Activated CD4-positive, alpha-beta T cell treated with anti-CD3 and anti-CD28 coated beads, Interleukin-2, amount 10 ng/mL, durations not matched to agents 24 days and 14 days (primary cell): ENCODE measurements at places on chromosomes 12 and 14. TPM values are rescaled to one million over a fixed set of nuclear protein-coding genes. Genes with fewer than 3 reads are reported as not detected.

CLEC4E gene
- total RNA-seq, result not detected in 2 replicates

DNA sequence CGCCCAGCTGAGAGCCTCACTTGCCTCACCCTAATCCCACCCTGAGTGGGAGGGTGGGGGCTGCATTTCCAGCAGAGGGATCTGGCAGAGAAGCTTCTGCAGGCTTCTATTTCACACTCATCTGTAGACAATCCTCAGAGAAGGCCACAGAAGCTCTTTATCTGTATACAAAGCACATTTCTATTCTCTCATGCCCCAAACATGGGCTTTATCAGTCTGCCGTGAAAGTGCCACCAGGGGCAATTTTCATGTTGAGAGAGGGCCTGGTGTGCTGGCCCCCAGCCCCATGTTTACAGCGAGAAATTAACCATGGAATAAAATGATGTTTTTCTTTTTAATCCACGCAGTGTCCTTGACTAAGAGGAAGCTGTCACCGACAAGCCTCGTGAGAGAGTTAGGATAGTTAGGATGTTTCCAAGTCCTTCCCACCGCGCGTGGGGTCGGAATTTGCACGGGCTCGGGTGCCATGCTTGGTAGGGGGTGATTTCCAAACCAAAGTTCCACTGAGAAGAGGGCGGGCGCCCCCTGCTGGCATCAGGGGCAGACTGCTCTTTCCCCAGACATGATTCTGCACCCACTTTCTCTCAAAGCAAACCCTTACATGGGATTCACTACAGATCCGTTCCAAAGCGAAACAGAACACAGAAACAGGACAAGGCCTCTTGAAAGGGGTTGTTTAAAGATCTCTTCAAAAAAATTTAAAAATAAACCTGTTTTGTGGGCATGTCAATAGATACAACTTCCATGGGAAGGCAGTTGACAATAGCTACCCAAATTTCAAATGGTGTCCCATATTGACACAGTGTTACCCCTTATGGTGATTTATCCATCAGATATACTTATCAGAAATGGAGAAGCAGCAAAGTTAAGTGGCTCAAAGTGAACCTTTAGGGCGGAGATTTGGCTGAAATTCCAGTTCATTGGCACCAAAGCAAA, 19.4 kb downstream of the BDKRB1 start:
- no peak overlapping the region for H3K27ac ChIP-seq
- peaks cover 2% of the 10 kb centered on the region for H3K36me3 ChIP-seq
- peak; percentile 89 for DNase-seq
- peaks cover 2% of the 10 kb centered on the region for H3K4me1 ChIP-seq

GRCh38 chr14:57583396-57583795, 89.7 kb upstream of the CCDC198 start:
- no peaks in the 10 kb centered on the region for H3K36me3 ChIP-seq
- no peaks in the 10 kb centered on the region for H3K27me3 ChIP-seq
- no peak overlapping the region for H3K27ac ChIP-seq

SVOP gene
- total RNA-seq, result not detected in 2 replicates

DNA sequence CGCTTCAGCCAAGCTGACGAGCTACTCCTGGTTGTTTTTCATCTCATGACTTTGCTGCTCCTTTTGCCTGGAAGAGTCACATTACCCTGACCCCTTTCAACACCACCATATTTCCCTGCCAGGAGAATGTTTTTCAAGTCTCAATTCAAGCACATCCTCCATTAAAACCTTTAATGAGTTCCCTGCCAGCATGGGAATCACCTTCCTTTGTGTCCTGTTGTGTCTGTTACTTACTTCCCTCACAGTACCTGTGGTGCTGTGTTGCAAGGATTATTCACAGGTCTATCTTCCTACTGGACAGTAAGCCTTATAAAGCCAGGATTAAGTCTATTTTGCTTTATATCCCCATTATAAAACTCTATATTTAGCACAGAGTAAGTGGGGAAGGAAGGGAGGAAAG, 13.6 kb upstream of the SLC35F4 start:
- peaks cover 2% of the 10 kb centered on the region for H3K27me3 ChIP-seq
- DNase-seq, result no peak
- H3K4me1 ChIP-seq, result no peaks in the 10 kb centered on the region
- no peak overlapping the region for H3K4me3 ChIP-seq
- H3K36me3 ChIP-seq, result no peaks in the 10 kb centered on the region

HOXC6 gene
- not detected in 2 replicates for total RNA-seq

RIMKLB gene
- total RNA-seq, result 0.68 and 0.88 TPM in 2 replicates

SLC17A8 gene
- total RNA-seq, result not detected in 2 replicates

- H3K27ac ChIP-seq, result no peak overlapping the region
- H3K4me3 ChIP-seq, result no peak overlapping the region
- peaks cover 2% of the 10 kb centered on the region for H3K4me1 ChIP-seq
- no peak for DNase-seq
These were observed 170.6 kb downstream of the SLC2A13 start for GRCh38 chr12:39935275-39935674.

DNA sequence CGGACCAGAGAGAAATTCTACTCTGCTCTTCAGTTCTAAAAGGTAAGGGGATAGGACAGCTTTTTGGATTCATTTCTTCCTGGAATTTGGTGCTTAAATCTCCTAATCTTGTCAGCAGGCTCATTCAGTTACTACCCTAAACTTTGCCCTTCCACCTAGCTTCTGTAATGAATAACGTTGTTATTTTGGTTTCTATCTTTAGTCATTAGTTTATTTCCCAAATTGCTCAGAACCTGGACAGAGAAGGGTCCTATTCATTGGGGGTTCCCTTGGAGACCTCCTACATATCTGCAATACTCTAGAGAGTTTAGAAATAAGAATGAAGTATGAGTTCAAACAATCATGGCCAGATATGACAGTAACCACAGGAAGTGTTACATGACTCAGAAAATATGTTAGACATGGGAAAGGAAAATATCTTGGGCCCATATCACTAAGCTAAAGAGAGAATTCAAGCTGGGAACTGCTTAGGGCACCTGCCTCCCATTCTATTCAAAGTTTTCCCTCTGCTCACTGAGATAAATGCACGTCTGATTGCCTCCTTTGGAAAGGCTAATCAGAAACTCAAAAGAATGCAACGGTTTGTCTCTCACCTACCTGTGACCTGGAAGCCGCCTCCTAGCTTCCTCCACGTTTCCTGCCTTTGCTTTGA, 87.9 kb downstream of the GAS2L3 start:
- peak; percentile 31 for DNase-seq
- H3K4me3 ChIP-seq, result no peak overlapping the region
- H3K27me3 ChIP-seq, result peaks cover 5% of the 10 kb centered on the region
- no peaks in the 10 kb centered on the region for H3K36me3 ChIP-seq

TECPR2 gene
- 6.4 and 7.4 TPM in 2 replicates for total RNA-seq

GRCh38 chr14:25308244-25308643, 258.3 kb upstream of the STXBP6 start:
- no peaks in the 10 kb centered on the region for H3K4me1 ChIP-seq
- H3K27ac ChIP-seq, result no peak overlapping the region
- no peaks in the 10 kb centered on the region for H3K36me3 ChIP-seq
- no peaks in the 10 kb centered on the region for H3K27me3 ChIP-seq
- DNase-seq, result no peak
- no peak overlapping the region for H3K4me3 ChIP-seq

GRCh38 chr12:118038137-118038536, 21.6 kb downstream of the RFC5 start:
- H3K4me3 ChIP-seq, result no peak overlapping the region
- peaks cover 56% of the 10 kb centered on the region for H3K4me1 ChIP-seq
- no peak for DNase-seq
- peaks cover 2% of the 10 kb centered on the region for H3K27me3 ChIP-seq
- peak overlapping the region; percentile 99 for H3K27ac ChIP-seq

GRCh38 chr14:105475269-105476096, 862 bp downstream of the CRIP2 start:
- H3K4me1 ChIP-seq, result peaks cover 8% of the 10 kb centered on the region
- H3K27ac ChIP-seq, result no peak overlapping the region

BRI3BP gene
- 37.4 and 38.1 TPM in 2 replicates for total RNA-seq

GRCh38 chr14:71103662-71104484, 196.6 kb downstream of the PCNX1 start:
- peak; percentile 81 for DNase-seq
- H3K27ac ChIP-seq, result no peak overlapping the region
- H3K4me1 ChIP-seq, result peaks cover 14% of the 10 kb centered on the region
- H3K27me3 ChIP-seq, result no peaks in the 10 kb centered on the region
- H3K4me3 ChIP-seq, result no peak overlapping the region
- peaks cover 44% of the 10 kb centered on the region for H3K36me3 ChIP-seq

DNA sequence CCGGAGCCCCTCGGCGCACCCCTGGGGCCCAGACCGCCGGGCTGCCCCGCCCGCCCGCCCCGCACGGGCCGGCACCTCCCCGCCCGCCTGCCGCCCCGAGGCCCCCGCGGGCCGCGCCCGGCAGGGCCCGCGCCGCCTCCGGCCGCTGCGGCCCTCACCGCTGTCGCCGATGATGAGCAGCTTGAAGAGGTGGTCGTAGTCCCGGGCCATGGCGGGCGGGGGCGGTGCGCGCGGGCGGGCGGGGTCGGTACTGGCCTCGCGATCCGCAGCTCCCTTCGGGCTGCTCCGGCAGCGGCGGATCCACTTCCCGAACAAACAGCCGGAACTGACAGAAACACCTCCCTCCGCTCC, at the start of gene RAB35:
RAB35 (minus strand) TSS at position 313 of the 351 bp plus-strand sequence; CDS start at position 210, 103 bp downstream.
- H3K27me3 ChIP-seq, result no peaks in the 10 kb centered on the region
- peaks cover 70% of the 10 kb centered on the region for H3K4me1 ChIP-seq
- peaks cover 46% of the 10 kb centered on the region for H3K36me3 ChIP-seq
- DNase-seq, result no peak
- peak within 1 kb of the TSS; percentile 98 for H3K27ac ChIP-seq
- peak within 1 kb of the TSS; percentile 99 for H3K4me3 ChIP-seq

MRPS35 gene
- 57.7 and 58.1 TPM in 2 replicates for total RNA-seq

CIROP gene
- total RNA-seq, result not detected in 2 replicates

GRCh38 chr12:103848143-103848542, 7.1 kb upstream of the NT5DC3 start:
- no peaks in the 10 kb centered on the region for H3K36me3 ChIP-seq
- H3K27me3 ChIP-seq, result peaks cover 31% of the 10 kb centered on the region
- H3K27ac ChIP-seq, result no peak overlapping the region
- no peak overlapping the region for H3K4me3 ChIP-seq

- no peaks in the 10 kb centered on the region for H3K27me3 ChIP-seq
- no peak overlapping the region for H3K27ac ChIP-seq
- H3K4me1 ChIP-seq, result no peaks in the 10 kb centered on the region
- no peaks in the 10 kb centered on the region for H3K36me3 ChIP-seq
- DNase-seq, result peak; percentile 49
These were observed 148.1 kb upstream of the C14orf180 start for GRCh38 chr14:104431351-104431928.

GRCh38 chr14:100619396-100620254, 32.4 kb upstream of the BEGAIN start:
- H3K4me3 ChIP-seq, result no peak overlapping the region
- DNase-seq, result no peak
- H3K36me3 ChIP-seq, result no peaks in the 10 kb centered on the region
- peaks cover 24% of the 10 kb centered on the region for H3K27me3 ChIP-seq
- H3K4me1 ChIP-seq, result peaks cover 12% of the 10 kb centered on the region

KRT83 gene
- total RNA-seq, result not detected in 2 replicates

GRCh38 chr12:95102916-95103671, 29.7 kb upstream of the NR2C1 start:
- DNase-seq, result peak; percentile 80
- no peaks in the 10 kb centered on the region for H3K27me3 ChIP-seq
- H3K27ac ChIP-seq, result peak overlapping the region; percentile 64
- H3K4me3 ChIP-seq, result peak overlapping the region; percentile 44

MYH6 gene
- total RNA-seq, result 0.17 and 0.23 TPM in 2 replicates

- H3K27me3 ChIP-seq, result no peaks in the 10 kb centered on the region
- peaks cover 24% of the 10 kb centered on the region for H3K4me1 ChIP-seq
- H3K36me3 ChIP-seq, result peaks cover 14% of the 10 kb centered on the region
- peak overlapping the region; percentile 68 for H3K4me3 ChIP-seq
These were observed 96.7 kb downstream of the RFLNA start for GRCh38 chr12:124391340-124392261.

GRCh38 chr12:79618848-79619404, 71.8 kb downstream of the PAWR start:
- H3K27me3 ChIP-seq, result no peaks in the 10 kb centered on the region
- H3K27ac ChIP-seq, result no peak overlapping the region
- DNase-seq, result no peak
- no peaks in the 10 kb centered on the region for H3K4me1 ChIP-seq
- no peak overlapping the region for H3K4me3 ChIP-seq

SLC7A7 gene
- 0.40 TPM in 1 of 2 replicates, not detected in the other for total RNA-seq

DNA sequence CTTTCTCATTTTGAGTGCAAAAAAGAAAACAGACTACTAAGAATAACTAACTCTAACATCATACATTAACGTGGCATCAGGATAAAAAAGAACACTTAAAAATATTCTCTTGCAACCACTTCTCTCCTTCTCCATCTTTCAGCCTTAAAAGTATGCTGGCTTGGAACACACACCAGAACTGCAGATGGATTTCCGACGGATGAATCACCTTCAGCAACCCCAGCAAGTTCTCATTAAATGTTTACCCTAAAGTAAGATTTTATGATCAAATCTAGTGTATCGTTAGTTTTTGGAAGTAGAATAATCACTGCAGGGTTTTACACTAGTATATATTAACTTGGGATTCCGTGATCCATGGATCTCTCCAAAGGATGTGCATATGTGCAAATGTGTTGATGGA, 1.2 kb downstream of the NEK9 start:
- peaks cover 31% of the 10 kb centered on the region for H3K36me3 ChIP-seq
- H3K4me1 ChIP-seq, result peaks cover 37% of the 10 kb centered on the region
- H3K4me3 ChIP-seq, result peak overlapping the region; percentile 97
- no peaks in the 10 kb centered on the region for H3K27me3 ChIP-seq
- no peak for DNase-seq

HPD gene
- not detected in 2 replicates for total RNA-seq

PROX2 gene
- not detected in 2 replicates for total RNA-seq

SYT1 gene
- total RNA-seq, result not detected in 2 replicates

GRCh38 chr12:65318186-65318685, 39.8 kb downstream of the MSRB3 start:
- H3K36me3 ChIP-seq, result no peaks in the 10 kb centered on the region
- H3K4me3 ChIP-seq, result no peak overlapping the region
- peaks cover 15% of the 10 kb centered on the region for H3K27me3 ChIP-seq
- DNase-seq, result no peak
- no peaks in the 10 kb centered on the region for H3K4me1 ChIP-seq

PLEKHD1 gene
- total RNA-seq, result 0.12 TPM in 1 of 2 replicates, not detected in the other

TAS2R14 gene
- total RNA-seq, result 2.7 and 3.5 TPM in 2 replicates

- H3K27ac ChIP-seq, result no peak overlapping the region
- peak; percentile 20 for DNase-seq
- H3K4me1 ChIP-seq, result no peaks in the 10 kb centered on the region
- no peak overlapping the region for H3K4me3 ChIP-seq
These were observed 84.4 kb upstream of the DHRS4 start for GRCh38 chr14:23869078-23869719.

DNA sequence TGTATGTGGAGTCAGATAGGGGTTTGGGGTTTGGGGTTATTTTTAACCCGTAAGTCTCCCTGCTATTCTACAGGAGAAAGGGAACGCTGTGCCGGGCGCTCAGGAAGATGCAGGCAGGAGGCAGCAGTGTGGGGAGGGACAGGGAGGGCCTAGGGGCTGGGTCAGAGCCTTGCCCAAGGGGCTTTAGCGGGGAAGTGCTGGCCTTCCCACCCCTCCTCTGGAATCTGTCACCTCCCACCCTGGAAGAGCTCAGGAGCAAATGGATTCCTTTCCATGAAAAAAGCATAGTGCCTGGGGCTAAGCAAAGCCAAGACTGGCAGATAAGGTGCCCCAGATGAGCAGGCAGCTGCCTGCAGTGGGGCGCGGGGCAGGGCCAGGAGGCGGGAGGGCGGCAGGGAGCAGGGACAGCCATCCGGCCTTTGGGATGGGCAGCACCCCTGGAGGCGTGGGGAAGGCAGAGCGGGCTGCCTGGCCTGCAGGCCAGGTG, 7.3 kb upstream of the INF2 start:
- DNase-seq, result no peak
- H3K4me1 ChIP-seq, result peaks cover 28% of the 10 kb centered on the region
- peaks cover 3% of the 10 kb centered on the region for H3K36me3 ChIP-seq
- no peak overlapping the region for H3K27ac ChIP-seq
- H3K4me3 ChIP-seq, result no peak overlapping the region
